ENCODE measurements at places on chromosomes 13 and 19. TPM values are rescaled to one million over a fixed set of nuclear protein-coding genes. Genes with fewer than 3 reads are reported as not detected.

The ZNF738 gene
- 6.3 TPM for total RNA-seq

DNA sequence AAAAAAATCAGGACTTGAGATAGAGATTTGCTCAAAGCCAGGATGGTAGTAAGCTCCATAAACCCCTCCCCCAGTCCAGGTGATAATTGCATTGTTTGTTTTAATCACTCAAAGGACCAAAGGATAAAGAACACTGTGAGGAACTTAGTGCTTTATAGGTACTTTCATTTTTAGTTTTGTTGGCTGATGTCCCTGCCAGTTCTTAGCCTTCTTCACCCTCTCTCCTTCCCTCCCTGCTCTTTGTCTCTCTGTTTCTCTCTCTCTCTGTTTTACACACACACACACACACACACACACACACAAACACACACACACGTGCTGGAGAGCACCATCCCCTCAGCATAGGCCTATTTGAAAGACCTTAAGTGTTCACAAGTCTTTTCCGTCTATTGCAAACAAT lies 5.2 kb downstream of the FRY start:
- DNase-seq, result no peak

The SLITRK1 gene
- total RNA-seq, result not detected

The IGSF23 gene
- total RNA-seq, result not detected

GRCh38 chr13:75038393-75039113 lies 443.4 kb downstream of the TBC1D4 start:
- no peak for DNase-seq

The FKRP gene
- 25.7 TPM for total RNA-seq

The GRIK5 gene
- total RNA-seq, result 14.2 TPM

GRCh38 chr13:78087966-78088678 lies 169.5 kb upstream of the EDNRB start:
- no peak for DNase-seq

The TSSK6 gene
- 6.4 TPM for total RNA-seq
